Posterior vena cava (tissue), 2 donors: ENCODE measurements at places on chromosomes 12 and 14. TPM values are rescaled to one million over a fixed set of nuclear protein-coding genes. Genes with fewer than 3 reads are reported as not detected.

NR2C1 gene
- 23.9 TPM for total RNA-seq

C12orf56 gene
- total RNA-seq = not detected

ARMH4 gene
- total RNA-seq = 8.5 TPM

PGF gene
- 11.2 TPM for total RNA-seq

TDRD9 gene
- total RNA-seq = 2.9 TPM

TSPAN11 gene
- total RNA-seq = 3.6 TPM

KLHL33 gene
- 0.52 TPM for total RNA-seq

TAS2R8 gene
- total RNA-seq = not detected

CD163L1 gene
- total RNA-seq = 10.5 TPM

MYH6 gene
- total RNA-seq = not detected

LUM gene
- total RNA-seq = 654 TPM

RNASE1 gene
- total RNA-seq = 363 TPM

IL22 gene
- total RNA-seq = not detected

TBX3 gene
- total RNA-seq = 6.3 TPM

ARG2 gene
- 5.1 TPM for total RNA-seq

CELA1 gene
- total RNA-seq = not detected

EPYC gene
- not detected for total RNA-seq

KCNMB4 gene
- total RNA-seq = 1.8 TPM

EIF2S3B gene
- total RNA-seq = 0.33 TPM

RNASE3 gene
- 0.48 TPM for total RNA-seq

FAM222A gene
- total RNA-seq = 0.79 TPM

RPL10L gene
- total RNA-seq = not detected

ESRRB gene
- total RNA-seq = 0.60 TPM
